ENCODE measurements at places on chromosomes 7 and 10.

DNA sequence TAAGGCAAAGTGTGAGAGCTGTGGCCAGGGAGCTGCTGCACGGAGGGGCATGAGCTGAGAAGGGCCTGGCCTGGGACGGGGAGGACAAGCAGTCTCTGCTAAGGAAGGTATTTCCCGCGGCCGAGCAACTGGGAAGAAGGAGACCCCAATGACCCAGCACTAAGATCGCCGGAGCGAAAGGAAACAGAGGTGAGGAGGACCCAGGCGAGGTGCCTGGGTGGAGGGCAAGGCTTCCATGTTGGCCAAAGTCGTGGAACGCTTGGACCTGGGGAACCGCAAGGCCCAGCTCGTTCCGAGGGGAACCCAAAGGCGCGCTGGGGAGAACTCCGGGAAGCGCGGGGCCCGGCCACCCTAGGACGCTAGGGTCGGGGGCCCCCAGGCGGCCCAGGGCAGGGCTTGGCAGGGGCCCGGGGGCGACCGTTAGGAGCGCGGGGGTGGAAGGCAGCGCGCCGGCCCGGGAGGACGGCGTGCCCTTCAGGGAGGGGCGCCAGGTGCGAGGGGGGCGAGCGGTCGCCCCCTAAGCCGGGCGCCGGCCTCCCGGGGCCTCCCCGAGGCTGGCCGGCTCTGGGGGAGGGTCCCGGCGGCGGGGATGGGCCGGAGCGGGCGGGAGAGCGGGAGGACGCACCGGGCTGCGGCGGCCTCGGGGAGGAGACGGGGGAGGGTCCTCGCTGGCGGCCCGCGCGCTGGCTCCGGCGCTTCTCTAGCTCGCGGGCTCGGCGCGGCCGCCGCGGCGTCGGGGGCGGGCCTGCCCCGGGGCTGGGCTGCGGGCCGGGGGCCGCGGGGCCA, 545 bp downstream of the GIGYF1 start:
- peak; percentile 48 for DNase-seq

GRCh38 chr7:99694201-99694911, 14.6 kb upstream of the CYP3A5 start:
- DNase-seq = peak; percentile 73

DNA sequence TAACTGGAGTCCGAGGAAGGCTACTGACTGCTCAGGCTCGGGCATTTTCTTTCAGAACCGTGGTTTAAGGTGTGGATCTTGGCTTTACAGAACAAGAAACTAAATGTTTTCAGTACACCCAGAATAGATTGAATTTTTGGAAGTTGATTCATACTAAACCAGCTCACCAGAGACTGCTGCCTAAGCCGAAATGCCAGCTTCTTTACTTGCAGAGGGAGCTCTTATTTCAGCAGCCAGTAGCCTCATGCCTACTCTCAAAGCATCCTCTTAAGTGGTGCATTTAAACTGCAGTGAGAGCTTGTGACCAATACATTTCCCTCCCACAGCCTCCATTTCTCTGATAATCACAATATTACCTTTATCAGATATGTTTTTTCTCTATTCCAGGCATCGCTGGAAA, 615.1 kb downstream of the SUGCT start:
- no peak for DNase-seq

DNA sequence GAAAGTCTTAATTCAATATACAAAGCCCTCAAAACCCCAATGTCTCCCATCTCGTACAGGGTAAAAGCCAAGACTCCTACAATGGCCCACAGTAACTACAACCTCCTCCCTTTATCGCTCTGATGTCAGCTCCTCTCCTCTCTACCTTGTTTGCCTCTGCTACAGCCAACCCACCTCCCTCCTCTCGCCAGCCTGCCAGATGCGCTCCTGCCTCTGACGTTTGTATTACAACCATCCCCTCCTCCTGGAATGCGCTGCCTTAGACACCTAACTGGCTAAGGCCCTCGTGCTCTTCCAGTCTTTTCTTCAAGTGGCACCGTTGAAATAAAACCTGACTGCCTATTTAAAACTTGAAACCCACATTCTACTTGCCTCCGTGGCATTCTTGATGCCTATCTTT, 115.3 kb upstream of the MYO3A start:
- DNase-seq = no peak

DNA sequence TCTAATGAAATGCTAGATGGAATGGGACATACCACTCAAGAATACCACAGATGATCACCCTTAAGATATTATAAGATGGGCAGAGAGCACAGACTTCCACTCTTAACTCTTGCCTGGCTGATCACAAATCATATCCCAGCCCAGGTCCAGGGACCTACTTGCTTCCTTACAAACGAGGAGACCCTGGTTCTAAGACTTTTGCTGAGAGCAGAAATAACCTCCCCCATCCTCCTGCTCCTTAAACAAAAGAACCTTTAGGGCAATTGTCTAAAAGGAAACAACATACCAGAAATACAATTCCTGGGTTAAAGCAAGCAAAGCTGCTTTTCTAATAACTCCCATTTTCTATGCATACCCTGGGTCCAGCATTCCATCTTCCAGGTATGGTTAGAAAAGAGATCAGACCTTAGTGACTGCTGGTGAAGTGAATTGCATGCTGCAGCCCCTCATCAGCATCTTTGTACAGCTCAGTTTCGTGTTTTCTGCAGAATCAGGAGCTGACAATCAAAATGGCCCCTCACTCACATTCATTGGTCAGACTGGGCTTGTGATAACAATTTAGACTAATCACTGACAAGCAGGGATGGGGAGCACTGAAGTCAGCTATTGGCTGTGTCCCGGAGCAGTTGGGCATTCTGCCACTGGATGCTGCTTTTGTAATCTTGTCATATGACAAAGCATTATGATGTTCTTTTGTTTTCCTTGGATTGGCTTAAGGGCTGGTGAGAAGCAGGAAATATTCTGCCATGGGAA, 14.6 kb downstream of the IFIT3 start:
- peak; percentile 96 for DNase-seq

DNA sequence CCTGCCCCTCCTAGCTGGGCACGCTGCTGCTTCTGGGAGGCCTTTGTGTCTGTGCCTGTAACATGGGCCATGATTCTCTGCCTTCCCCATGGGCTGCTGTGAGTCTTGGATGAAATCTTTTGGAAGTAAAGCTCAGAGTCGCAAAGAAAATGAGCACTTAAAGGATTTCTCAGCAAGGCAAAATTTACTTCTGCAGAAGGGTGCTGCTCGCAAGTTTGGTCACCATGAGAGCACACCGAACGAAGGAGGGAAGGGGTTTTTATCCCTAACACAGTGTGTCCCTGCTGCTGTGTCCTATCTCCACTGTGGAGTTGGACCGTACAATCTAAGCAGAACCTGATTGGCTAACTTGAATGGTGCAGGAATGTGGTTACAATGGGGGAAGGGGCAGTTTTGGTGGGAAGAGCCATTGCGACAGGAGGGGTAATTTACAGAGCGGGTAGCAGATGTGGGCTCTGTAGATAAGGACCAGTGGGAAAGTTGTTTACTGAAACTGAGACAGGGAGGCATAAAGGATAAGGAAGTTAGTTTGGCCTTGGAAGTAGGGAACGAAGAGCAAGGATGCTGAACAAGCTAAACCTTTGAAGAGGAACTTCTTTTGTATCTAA, 57.5 kb downstream of the FANK1 start:
- no peak for DNase-seq

- peak; percentile 87 for DNase-seq
Observed at GRCh38 chr7:130959743-130960207, 225.8 kb upstream of the KLF14 start.

- no peak for DNase-seq
Observed at GRCh38 chr10:71974489-71975021, 10.4 kb downstream of the CHST3 start.

DNA sequence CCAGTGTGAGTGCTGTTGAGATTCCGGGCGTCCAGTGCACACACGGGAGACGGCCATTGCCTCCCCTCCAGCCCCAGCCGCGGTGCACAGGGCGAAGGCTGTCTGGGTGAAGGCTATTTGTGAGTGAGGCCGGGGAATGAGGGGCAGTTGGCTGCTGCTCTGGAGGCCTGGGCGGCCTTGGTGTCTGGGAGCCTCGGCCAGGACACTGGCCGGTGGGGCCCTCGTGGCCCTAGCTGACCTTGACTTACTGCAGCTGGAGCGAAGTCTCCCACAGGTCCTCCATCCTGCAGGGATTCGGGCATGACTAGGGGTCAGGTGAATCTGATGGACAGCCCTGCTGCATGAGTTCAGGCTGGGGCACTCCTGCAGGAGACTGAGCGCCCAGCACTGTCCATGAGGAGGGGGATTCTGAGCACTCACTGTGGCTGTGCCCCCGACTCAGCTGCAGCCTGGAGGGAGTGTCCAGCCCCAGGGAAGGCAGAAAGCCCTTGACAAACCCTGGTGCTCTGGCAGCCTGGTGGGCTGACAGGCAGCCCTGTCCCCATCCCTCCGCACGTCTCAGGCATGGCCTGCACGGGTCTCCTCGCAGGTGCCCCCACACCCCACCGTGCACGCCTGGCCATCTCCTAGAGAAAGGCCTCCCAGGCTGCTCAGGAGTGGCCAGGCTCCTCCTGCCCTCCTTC, 52.7 kb upstream of the FAM20C start:
- no peak for DNase-seq

GRCh38 chr7:107843184-107843583, 40.2 kb upstream of the SLC26A3 start:
- no peak for DNase-seq

DNA sequence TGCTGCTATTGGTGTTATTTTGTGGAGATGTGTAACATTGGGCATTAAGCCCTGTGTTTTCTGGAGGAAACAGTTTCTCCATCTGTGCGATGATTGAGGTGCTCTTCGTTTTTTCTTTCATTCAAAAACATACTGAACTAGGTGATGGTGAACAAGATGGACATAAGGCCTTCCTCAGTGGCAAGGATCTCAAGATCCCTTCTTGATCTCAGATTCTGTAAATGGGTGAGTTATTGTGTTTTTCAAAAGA, 759 bp upstream of the ELAPOR2 start:
- no peak for DNase-seq

DNA sequence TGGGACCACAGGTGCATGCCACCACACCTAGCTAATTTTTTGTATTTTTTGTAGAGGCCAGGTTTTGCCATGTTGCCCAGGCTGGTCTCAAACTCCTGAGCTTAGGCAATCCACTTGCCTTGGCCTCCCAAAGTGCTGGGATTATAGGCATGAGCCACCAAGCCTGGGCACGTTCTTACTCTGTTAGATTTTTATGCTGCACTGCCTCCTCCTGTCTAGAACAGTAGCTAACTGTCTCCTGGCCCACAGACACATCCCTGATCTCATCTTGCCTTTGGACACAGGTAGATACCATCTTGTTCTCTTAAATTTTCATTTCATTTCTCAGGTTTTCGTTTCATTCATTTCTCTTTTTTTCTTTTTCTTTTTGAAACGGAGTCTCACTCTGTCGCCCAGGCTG, 41.1 kb downstream of the BLVRA start:
- DNase-seq = no peak

DNA sequence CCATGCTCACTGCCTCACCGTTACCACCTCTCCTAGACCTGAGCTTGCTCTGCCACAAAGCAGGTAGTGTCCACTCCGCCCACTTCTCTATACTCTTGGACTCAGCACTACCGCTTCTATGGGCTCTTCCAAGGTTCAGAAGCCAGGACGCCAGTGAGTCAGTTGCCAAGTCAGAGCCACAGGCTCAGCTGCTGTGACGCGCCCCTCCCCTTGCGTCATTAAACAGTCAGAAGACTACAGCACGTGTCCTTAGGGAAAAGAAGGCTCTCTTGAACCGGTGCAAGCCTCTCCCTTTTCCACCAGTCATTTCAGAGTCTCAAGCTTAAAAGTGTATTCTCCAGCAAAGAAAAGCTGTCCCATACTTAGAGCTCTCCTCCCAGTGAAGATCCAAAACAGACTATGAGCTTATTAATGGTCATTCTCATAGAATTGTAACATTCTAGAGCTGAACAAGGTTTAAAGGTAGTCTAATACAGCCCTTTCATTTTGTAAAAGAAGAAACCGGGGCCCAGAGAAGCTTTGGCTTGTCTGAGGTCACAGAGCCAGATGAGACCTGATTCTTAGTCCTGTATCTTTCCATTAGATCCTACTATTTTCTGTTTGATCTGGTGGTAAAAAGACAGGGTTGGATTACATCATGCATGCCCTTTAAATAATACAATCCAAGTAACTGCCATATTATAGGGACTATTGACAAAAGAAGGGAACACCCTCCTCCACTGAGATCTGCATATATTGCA, 40.9 kb upstream of the MET start:
- DNase-seq = peak; percentile 41

DNA sequence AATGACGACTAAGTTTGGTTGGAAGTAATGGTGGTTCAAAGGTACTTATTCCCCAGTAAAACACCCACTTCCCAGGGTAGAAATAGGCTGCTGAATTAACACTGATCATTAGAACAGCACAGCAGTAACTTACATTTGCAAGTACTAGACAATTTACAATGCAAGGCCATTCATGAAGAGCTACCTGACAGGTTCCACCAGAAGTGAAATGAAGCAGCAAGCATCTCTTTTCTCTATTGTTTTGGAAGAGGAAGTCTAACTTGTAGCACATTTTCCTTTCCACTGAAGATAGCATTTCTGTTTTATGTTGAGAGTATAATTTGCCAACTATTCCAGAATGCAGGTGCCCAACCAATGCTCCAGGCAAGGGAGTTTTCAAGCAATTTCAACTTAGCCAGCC, 145.9 kb downstream of the CREB5 start:
- no peak for DNase-seq

DNA sequence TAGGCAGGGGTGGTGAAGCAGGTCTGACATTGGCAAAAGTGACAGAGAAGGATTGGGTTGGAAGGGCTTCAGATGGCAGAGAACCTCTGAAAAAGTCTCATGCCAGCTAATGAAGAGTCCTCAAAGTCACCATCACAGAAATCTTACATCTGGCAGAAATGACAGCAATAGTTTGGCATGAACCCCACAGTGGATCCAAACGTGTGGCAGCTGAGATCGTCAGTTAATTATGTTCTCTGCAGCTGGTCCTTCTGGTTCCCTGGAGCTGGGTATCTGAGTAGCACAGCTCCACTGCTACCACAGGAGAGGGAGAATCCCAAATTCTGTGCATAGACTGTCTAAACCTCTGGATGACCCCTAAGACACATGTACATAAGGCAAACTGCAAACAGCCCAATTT, 73.4 kb downstream of the ALOX5 start:
- DNase-seq = no peak

DNA sequence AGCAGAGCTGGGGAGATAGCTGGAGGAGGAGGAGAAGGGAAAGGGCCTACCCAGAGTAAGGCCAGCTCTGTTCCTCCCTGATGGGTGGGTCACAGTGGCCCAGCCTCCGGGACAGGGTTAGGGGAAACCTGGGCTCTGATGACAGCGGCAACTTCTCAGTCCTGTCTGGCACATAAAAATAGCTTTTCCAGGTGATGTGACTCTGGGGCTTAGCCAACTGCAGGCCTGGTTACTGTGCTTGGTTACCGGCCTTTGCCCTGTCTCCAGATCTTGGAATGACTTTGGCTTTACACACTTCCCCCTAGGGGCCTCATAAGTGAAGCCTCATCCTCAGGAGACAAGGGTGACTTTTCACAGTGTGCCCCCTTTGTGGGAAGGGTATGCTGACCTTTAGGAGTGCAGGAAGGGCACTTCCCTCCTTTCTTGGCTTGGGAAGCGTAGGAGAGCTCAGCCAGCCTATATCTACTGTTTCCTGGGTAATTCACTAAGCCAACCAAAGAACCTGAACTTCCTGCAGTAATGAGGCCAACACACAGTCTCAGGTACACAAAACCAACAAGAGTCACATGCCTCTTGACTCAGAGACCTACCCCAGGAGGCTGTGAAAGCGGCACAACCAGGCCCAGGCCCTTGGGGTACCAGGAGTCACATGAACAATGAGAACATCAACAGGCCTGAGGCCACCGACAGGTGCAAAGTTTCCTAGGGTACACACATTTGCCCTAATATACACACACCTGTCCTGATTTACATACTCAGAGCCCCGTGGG, 11.7 kb upstream of the HILPDA start:
- no peak for DNase-seq

- no peak for DNase-seq
Observed at GRCh38 chr7:106583100-106583499, 77.9 kb downstream of the CCDC71L start.

All from OCI-M1 (cell line).